ENCODE measurements at places on chromosomes 11 and 22.

DNA sequence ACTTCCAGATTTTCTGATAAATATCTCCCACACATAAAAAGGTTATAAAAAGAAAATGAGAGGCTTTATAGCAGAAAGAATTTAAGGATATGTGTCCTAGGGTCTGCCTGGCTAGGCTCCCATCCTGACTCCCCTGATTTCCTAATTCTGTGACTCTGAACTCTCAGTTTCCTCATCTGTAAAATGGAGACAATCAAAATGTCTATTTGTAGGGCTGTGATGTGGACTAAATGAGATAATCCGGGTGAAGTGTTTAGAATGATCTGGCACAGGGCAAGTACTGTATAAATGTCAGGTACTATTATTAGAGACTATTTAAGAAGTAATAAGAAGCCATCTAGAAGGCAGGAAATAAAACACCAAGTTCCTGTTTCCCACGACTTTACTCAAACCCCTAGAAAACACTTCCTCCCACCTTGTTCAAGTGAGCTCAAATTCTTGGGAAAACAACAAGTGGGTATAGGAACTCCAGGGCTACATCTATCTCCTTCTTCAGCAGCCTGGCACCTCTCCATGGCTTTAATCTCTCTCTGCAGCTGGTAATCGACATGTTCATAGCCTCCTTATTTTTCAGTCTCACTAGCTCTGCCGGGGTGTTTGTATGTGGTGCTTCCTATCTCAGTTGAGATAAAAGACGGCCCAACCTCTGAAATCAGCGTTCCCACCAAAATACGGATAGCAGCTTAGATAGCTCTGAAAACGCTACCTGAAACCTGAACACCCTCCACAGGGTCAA lies 6.7 kb downstream of the ASCC2 start:
- no peak for DNase-seq

DNA sequence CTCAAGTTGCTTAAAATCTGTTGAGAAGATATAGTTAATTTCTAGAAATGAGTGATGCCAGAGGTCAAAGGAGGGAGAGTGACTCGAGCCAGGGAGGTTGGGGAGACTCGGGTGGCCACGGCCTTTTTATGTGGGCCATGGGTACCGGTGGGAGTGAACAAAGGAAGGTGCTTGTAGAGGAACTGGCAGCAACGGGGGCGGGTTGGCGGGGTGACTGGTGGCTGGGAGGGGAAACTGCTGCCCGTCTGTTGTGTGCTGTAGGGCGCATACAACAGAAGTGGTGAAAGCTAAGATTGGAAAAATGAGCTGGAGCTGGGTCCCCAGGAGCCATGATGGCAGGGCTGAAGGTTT lies 5.4 kb downstream of the DAGLA start:
- no peak for DNase-seq

GRCh38 chr11:74826901-74827300 lies 78.3 kb downstream of the RNF169 start:
- DNase-seq = no peak

- DNase-seq = no peak
Measured at GRCh38 chr11:35126000-35126878, 12.7 kb upstream of the CD44 start.

GRCh38 chr22:29126670-29127395 lies 54.0 kb downstream of the KREMEN1 start:
- DNase-seq = no peak
